ENCODE measurements at places on chromosomes 1 and 21.

DNA sequence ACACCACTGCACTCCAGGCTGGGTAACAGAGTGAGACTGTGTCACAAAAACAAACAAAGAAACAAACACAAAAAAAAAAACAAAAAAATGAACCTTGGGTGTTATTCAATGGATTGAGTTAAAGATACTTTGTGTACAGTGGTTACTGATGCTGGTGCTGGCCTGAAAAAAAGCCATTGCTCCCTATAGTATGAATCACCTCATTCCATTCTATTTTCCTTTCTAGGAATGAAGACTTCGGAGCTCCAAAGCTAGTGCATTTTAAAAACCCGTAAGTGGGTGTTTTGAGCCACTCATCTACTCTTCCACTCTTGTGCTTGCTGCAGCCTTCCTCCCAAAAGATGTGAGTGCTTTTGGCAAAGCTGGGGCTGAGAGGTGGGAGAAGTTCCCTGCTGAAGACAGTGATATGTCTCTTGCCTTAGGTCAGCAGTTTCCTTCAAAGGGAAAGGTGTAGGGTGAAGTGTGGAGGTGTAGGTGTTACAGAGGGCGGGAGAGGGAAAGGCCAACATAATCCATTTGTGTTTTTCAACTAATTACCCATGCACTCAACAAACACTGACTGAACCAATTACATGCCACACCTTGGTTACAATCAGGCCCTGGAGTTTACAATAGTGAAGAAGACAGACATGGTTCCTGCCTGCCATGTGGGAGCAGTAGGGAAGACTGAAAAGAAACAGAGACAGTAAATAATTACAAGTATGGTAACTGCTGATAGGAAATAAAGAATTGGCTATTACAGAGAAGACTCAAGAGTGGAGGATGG lies 55.0 kb upstream of the SERBP1 start:
- no peak for DNase-seq

DNA sequence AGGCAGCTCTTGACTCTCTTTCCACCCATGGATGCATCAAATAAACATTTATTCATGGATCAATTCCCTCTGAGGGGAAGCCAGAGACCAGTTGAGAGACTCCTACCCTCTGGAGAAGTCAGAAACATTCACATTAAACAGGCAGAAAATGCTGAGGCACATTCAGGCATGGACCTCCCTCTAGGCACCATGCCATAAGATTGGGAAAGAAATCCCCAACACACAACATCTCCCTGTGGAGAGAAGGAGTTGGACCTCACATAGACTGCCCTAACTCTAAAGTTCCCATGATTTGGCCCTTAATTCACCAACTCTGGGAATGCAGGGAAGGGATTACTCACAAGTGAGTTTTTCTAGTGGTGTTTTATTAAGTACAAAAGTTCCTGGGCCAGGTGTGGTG lies 415.3 kb upstream of the C1orf87 start:
- DNase-seq, result no peak

- no peak for DNase-seq
Observed at GRCh38 chr1:180962178-180962577, 49.5 kb downstream of the KIAA1614 start.

DNA sequence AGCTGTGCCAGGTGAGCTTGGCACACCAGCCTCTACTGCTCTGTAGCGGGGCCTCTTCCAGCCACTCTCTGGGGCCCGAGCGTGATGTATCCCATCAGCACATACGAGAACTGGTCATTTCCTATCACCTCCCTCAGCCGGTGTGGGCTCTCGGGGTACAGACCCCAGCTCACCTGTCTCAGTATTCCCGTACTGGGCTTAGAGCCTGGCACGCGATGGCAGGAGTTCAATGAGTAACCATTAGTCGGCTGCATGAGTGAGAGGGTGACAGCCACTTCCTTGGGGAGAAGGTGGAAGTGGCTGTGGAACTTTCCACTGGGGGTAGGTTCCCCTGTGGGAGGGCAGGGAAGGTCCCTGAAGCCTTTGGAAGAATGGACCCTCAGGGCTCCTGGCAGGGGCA lies 46.1 kb downstream of the ECE1 start:
- DNase-seq, result no peak

DNA sequence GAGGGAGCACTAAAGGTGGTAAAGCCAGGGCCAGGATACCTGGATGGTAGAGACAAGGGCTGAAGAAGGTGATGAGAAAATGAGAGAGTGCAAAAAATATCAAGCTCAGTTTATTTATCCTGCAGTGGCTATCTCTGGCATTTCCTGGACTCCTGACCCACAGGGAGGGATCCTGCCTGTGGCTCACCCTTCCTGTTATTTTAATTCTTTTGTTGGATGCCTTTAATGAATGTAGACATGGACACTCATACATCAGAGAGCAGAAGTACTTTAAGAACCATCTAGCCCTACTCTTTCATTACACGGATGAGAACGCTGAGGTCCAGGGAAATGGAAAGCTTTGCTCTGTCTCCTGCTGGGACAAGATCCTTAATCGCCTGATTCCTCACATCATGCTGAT lies 20.6 kb downstream of the JUN start:
- DNase-seq, result no peak

DNA sequence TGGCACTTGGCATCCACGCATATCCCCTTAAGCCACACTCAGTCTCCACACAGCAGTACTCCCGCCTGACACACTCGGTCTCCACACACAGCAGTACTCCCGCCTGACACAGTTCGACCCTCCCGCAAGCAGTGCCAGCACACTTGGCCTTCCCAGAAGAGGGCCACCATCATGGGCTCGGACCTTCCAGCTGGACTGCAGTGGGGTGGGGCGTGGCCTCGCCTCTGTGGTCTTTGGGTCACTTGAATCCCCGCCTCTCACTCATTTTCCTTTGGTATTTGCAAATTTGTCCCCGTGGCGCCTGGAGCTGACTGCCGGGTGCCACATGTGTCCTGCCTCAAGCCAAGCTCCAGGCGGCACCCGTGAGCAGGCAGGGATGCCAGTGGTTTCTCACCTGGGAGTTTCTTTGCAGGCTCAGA lies 63.7 kb downstream of the FAAP20 start:
- no peak for DNase-seq

DNA sequence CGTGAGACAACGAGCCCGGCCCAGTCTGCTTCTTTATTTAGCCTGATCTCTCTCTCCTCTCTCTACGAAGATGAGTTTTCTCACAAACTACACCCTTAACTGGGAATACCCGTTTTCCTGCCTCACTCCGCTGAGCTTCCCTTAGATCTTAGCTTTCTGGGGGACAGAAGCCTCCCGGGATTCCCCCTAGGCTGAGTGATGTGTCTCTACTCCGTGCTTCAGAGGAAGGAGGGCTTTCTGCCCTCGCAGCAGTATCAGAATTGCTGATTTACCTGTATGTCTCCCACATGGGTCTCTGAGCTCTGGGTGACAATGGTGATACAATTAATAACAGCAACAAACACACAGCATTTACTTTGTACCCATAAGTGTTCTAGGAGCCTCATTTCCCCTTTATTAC lies 1.0 kb downstream of the ZBTB17 start:
- no peak for DNase-seq

- no peak for DNase-seq
Observed at GRCh38 chr1:79215311-79215710, 208.8 kb upstream of the ADGRL4 start.

- no peak for DNase-seq
Observed at GRCh38 chr1:62900566-62900965, 116.6 kb downstream of the ATG4C start.

DNA sequence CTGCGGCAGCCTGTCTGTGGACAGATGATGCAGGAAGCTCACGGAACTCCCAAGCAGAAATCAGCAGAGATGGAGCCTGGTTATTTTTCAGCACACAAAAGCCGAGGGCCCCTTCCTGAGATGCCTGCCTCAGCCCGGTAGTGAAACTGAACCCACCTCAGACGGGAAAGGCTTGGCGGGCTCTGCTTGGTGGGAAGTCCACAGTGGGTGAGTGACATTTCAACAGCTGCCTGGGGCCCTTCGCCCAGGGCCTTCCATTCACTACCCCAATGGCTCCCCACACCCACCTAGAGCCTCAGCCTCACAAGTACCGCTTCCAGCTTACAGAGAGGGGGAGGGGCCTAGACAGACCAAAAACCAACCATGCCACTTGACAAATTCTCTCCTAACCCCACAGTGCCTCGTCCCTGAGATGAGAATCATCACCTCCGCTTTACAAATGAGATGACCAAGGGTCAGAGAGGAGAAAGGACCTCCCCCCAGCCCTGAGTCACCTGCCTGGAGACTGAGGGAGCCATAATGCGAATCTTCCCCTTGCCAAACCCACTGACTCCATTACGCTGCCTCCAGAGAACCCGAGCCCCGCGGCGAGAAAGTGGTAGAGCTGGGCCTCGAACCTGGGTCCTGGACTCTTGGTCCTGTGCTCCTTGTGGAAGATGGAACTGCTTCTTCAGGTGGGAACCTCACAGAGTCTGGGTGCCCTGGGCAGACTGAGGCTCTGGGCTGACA lies 3.4 kb upstream of the ECE1 start:
- no peak for DNase-seq

DNA sequence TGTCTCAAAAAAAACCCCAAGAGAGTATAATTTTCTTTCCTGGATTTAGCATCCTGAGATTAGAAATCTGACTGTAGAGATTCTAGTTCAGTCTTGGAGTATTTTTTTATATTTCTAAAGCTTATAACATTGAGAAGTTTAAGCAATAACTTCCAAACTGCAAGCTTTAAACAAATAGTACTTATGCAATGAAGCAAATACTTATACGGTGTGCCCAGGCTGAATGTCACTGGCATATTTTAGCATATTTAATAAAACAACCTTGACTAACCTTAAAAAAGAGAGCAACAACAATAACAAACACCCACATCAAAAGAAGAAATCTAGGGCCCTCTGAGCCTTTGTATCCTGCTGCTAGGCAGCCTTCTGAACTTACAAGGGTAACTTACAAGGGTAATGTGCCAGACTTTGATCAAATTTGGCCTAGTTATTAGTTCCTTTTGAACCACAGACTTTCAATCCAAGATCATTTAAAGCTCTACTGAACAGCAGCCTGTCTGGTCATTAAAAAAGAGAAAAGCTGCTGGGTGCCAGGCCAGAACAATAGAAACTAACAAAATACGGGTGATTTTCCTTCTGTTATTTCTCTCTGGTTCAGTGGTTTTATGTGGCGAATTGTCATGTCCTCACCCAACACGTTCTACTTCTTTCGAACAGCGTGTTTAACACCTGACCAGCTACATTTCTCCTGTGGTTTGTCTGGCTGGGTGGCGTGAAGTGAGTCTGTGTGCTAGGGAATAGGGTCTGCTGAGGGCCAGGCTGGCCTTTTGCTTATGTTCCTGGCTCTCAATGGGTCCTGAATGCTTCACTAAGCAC lies 16.2 kb downstream of the MTOR start:
- DNase-seq, result no peak

DNA sequence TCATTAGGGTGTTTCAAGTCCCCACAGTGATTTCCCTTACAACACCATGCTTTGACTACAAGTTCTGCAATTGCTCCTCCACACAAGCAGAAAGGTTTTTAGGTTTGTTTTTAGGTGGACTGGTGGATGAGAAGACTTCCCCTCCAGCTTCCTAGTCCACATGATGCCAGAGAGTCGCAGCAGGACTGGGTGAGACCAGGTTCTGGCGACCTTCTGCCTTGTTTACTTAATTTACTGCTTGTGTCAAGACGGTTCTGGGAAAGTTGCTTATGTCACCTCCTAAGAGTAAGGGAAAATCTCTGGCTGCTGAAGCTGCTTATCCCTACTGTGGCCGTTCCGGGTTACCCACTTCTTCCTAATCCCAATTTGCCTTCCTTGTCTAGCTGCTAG lies 76.4 kb downstream of the GLUL start:
- DNase-seq, result no peak

DNA sequence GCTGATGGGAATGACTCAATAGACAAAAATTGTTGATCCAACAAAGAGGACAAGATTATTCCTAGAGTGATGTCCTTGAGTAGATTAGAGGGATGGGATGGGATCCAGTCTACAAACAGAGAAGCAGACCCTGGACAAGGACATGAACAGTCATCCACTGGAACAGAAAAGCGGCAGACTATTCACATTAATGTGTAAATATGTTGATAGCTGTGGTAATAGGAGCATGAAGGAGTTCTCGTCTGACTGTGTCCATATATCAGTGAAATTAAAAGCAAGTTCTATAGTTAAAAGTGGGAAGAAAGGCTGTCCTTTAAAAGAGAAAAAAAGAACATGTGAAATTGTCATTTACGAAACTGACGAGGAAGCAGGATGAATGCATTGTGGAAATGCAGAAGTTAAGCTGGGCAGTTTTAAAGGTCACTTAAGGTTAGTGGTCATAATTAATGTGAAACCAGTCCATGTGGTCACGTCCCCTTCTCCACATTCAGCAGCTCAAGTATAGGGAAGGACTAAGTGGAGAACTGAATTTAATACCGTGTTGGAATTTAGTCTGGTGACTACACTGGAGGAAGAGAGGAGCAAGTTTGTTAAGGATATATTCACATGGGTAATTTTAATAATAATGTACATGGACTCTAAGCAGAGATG lies 62.1 kb downstream of the PIK3R3 start:
- DNase-seq, result no peak

GRCh38 chr1:89536555-89537341 lies 12.1 kb downstream of the LRRC8B start:
- DNase-seq, result no peak

DNA sequence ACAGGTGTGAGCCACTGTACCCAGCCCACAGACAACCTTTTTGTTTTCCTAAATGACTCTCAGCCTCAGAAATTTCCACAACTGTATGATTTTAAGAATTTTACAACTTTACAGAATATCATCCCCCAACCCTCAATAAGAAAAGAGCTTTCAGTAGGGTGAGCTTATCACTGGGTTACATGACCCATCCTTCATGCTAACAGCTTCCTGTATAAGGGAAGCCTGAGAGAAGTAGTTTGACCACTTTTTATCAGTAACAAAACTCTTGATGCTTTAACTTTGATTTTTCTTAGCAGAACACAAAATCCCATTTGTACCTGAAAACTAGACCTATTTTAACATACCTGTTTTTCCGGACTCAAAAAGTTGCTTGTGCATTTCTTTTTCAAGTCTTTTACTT lies 9.7 kb upstream of the MYBPHL start:
- no peak for DNase-seq

- no peak for DNase-seq
Observed at GRCh38 chr1:234719454-234720251, 109.7 kb upstream of the IRF2BP2 start.

- no peak for DNase-seq
Observed at GRCh38 chr1:149997585-149998262, 12.8 kb downstream of the OTUD7B start.

GRCh38 chr1:207745839-207746767 lies 5.8 kb upstream of the CD46 start:
- DNase-seq, result no peak

DNA sequence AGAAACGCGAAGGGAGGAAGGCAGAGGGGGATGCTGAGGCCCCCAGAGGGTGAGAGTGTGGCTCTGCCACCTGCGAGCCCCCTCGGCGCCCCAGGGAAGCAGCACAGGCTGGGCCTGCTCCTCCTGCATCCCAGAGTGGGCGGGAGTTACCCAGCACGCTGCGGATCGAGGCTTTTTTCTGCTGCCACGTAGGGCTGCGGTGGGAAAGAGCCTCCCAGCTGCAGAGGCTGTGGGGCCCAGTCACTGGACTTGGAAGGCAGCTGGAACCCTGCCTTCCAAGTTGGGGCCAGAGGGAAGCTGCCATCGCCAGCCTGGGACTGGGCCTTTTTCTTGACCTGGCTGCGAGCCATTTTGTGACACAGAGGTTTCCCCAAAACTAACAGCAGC lies 2.3 kb upstream of the GRIK3 start:
- no peak for DNase-seq

Data from neuronal stem cell (in vitro differentiated cells).